Stimulated activated CD4-positive, alpha-beta T cell treated with anti-CD3 and anti-CD28 coated beads, Interleukin-1b, Interleukin-23, amount 100 ng/mL, for 24 hours (primary cell): ENCODE measurements at places on chromosomes 6 and 20.
A peak's percentile ranks its signal among the peaks of the same experiment; 100 is the strongest.

DNA sequence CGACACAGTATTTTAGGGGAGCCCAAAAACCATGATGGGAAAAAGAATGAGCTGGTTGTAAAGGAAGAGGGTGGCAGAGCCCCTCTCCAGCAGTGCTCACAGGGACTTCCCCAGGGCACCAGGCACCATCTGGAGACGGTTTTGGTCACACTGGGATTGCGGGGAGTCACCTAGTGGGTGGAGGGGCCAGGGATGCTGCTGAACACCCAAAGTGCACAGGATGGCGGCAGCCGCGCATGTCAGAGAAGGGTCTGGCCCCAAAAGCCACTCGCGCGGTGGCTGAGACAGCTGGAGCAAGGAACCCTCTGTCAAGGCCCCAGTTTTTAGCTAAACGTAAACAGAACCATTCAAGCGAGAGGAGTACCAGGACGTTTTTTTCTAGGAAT is 10.8 kb downstream of the CTSZ start:
- no peak for DNase-seq

DNA sequence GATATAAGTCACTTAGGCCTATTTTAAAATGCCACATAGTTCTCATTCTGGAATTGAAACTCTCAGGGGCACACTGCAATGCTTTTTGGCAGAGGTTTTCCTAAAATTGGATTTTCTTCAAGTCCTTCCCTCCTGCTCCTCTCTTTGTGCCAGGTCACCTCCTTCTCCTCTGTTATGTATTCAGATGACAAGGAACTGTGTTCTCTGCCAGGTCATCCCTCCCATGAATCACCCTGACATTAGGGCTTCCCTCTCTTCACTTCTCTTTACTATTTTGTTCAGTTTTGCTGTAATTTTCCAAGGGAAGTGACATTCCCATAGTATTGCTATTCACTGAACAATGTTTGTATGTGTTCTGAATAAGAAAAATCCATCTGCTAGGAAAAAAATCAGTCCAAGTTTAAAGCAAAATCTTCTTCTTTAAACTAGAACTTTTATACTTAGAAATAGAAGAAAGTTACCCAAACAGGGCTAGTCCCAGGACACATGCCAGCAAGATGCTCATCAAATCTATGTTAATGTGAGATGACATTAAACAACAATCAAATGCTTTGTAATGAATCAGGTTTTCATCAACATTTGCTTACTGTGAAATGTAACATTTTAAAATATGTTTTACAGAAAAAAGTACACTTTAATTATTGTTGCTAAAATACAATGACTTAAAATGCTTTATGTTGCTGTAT is 461.1 kb downstream of the MMUT start:
- no peak for DNase-seq

- no peak for DNase-seq
These were observed 127.7 kb downstream of the ALDH8A1 start for GRCh38 chr6:134821928-134822864.

DNA sequence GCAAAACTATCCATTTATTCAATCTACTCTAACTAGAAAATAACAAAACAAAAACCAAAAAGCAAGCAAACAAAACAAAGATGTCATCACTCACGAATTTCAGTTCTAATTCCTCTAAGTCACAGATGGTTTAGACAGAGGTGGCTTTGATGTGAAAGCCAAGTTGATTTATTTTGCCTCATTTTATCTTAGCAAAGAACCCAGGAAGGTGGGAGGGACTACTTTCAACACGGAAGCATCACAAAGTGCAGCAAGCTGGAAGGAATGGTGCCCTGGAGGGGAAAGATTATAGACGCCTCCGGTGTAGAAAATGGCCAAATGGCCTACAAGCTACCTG is 88.4 kb downstream of the LAMP5 start:
- no peak for DNase-seq

GRCh38 chr6:105765239-105765638 is 320.9 kb upstream of the PRDM1 start:
- DNase-seq, result no peak

- no peak for DNase-seq
These were observed 66.7 kb upstream of the ARMC2 start for GRCh38 chr6:108781419-108782100.

DNA sequence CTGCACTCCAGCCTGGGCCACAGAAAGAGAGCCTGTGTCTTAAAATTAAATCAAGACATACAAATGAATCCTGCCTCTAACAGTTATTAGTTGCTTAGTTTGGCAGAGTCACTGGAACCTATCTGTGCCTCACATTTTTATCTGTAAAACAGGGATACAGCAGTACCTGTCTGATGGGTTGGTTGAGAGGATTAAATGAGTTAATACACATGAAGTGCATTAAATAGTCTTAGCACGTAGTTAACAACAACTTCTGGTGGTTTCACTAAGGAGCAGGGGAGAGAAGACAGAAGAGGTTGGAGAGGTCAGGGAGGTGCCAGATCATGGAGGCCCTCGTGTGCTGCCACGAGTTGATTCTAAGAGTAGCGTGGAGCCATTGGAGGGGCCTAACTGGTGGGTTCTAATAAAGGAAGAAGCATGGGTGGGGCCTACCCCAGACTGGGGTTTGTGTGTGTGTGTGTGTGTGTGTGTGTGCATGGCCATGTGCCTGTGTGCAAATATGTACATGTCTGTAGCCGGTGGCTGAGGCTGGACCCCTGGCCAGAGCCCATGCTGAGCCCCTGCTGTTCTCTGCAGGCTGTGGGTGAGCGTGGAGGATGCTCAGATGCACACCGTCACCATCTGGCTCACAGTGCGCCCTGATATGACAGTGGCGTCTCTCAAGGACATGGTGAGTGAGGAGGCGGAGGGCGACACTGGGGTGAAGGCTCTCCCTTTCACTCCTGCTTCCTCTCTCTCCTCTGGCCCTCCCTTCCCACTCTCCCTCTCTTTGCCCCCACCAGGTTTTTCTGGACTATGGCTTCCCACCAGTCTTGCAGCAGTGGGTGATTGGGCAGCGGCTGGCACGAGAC is 9.1 kb downstream of the RBCK1 start:
- no peak for DNase-seq

DNA sequence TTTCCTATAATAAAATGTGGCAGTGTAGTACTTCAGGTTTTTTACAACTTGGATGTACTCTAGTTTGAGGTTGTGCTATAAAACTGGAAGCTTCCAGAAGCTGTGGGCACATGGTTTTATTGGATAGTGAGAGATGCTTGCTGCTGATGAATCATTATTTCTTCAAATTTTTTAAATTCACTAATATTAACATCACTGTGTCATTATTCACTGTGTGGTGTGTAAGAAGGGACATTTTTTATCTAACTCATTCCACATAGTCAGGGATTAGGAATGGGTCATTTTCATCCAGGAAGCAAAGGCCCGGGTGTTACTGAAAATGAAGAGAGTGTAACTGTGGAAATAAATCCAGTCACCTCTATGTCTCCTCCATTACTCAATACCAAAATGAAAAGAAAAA is 421.0 kb downstream of the TENT5A start:
- no peak for DNase-seq

DNA sequence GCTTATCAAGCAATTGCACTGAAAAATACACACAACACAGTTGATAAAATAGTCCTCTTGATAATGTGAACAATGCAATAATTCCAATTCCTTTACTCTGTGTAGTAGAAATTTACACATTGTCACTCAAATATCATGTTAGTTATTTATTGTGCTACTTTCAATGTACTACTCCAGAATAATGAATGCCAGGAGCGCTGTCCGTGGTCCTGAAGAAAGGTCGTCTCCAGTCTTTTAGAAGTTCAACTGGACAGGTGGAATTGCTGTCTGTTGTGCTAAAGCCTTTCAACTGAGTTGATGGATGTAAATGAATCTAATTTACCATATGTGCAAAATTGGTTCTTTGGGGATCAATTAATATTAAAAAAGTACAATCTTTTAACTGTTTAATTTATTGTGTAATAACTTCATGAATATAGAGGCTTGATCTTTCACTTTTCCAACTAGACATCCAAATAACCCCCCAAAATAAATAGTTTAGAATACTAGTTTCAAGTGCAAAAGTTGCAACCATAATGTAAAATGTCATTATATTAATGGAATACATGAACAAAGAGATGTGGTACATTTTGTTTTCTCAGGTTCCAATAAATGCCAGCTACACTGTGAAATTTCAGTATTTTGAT is 3.2 kb downstream of the GRIK2 start:
- DNase-seq, result no peak

DNA sequence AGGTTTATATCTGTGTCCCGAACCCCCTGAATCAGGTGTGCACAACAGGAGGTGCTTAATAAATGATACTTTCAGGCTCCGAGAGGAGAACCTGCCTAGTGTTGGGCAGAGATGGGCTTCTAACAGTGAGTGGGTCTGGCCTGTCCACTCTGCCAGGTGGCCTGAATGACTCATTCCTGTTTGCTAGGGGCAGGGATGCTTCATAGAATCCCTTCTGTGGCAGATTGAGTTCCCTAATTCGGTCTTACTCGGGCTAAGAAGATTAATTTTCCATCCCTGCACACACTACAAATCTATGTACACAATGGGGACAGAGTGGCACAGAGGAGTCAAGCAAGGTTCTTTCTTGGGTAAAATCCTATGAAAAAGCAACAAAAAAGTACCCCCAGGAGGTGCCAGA is 19.8 kb downstream of the SDC4 start:
- no peak for DNase-seq

DNA sequence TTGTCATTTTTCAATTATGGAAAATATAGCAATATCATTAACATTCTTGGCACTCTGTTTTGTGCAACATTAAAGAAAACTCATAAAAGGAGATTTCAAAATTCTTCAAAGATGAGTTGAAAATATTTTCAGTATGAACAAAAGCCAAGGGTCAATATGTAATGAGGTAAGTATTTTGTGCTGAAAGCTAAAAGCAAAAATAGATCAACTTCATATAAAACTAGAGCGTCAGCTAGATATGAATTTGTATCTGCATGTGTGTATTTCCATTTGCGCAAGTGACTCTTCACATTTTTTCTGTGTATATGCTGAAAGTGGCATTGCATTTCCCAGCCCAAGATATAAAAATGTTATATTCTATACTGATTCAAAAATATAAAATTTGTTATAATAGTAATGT is 492.1 kb upstream of the EYS start:
- DNase-seq, result no peak

- DNase-seq, result no peak
These were observed 105.3 kb upstream of the SLC22A16 start for GRCh38 chr6:110581679-110582078.

DNA sequence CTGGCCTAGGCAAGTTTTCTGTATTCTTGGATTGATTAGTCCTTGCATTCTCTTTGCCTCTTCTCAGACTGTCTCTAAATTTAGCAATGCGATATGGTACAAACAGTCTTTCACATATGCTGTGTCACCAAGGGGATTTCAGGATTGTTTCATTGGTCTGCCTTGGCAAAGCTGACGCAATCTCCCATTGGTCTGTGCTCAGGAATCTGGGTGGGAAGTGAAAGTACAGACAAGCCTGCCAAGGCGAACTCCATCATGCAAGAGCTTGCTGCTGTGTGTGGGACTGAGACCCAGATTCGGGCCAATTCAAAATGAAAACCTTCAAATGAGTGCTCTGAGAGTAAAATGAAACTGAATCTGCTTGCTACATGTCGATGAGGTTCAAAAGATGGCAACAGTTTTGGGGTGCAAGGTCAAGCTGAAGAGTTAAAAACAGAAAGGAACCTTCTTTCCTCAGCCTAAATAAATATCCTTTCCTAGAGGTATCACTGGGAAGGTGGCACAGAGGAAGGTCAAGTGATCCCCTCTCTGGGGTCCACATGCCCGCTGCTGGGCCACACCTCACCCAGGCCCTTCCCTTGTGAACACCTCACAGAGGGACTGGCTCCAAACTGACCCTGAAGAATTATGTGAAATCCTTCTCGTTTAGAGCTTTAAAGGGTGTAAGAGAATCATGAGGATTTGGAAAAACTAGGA is 198.8 kb upstream of the PREP start:
- DNase-seq, result peak; percentile 3

GRCh38 chr6:135048915-135049314 is 5.7 kb downstream of the HBS1L start:
- no peak for DNase-seq

DNA sequence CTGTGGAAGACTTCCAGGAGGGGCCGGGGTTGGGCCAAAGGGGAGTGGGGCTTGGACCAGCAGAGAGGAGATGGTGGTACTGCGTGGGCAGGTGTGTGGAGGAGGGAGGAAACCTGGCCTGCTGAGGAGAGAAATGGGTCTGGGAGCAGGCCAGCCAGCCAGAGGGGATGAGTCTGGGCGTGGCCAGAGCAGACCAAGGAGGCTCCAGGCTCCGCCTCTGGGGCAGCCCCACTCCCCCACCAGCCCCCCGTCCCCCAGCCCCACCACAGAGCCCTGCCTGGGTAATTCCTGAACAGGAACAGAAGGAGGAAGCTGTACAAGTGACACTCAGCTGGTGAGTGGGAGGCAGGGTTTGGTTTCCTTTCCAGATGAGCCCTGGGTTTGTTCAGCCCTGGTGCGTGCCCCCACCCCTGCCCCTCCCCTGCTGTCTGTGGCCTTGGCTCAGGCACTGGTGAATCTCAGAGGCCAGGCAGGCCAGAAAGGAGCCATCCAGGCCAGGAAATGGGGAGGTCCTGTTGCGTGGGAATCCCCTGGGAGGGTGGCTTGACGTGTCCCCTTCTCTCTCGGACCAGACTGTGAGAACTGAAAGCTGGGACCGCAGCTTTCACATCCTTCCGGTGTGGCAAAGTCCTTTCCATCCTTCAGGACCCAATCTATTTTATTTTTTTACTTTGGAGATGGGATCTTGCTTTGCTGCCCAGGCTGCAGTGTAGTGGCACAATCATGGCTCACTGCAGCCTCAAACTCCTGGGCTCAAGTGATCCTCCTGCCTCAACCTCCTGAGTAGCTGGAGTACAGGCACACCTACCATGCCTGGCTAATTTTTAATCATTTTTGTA is 9.4 kb upstream of the SRC start:
- DNase-seq, result no peak

DNA sequence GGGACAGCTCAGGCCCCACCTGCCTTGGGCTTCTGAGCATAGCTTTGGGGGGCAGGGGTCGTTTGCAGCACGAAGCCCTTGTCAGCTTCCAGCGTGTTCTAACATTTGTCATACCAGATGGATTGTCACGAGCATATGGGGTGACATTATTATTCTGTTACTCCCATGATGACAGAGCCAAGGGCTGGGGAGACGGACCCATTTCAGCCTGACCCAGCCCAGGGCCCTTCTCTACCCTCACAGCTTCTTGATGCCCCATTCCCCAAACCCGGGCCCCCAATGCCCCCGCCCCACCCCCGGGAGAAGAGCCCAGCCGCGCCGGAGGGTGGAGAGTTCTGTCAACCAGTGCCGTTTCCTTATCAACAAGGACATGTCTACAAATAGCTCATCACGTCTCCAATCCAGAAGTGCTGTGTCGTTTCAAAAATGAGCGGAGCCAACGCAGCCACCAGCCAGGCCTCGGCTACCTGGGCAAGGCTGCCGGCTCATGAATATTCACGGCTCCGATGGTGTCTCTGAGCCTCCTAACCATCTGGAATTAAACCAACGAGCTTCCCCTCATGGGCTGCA is 9.6 kb upstream of the CHRNA4 start:
- DNase-seq, result no peak

GRCh38 chr6:36649701-36650484 is 28.6 kb upstream of the CDKN1A start:
- no peak for DNase-seq

- no peak for DNase-seq
These were observed 586.1 kb downstream of the FRK start for GRCh38 chr6:115474443-115475041.

GRCh38 chr6:111477481-111477938 is 5.5 kb downstream of the REV3L start:
- no peak for DNase-seq

- no peak for DNase-seq
These were observed 23.5 kb downstream of the METTL24 start for GRCh38 chr6:110334423-110335180.

GRCh38 chr20:17874271-17875105 is 94.1 kb downstream of the SNX5 start:
- DNase-seq, result no peak
